Dermis microvascular lymphatic vessel endothelial cell (primary cell): ENCODE measurements at places on chromosomes 5 and 9. TPM values are rescaled to one million over a fixed set of nuclear protein-coding genes. Genes with fewer than 3 reads are reported as not detected.
A peak's percentile ranks its signal among the peaks of the same experiment; 100 is the strongest.

The ZNF367 gene
- 4.2 and 6.3 TPM in 2 replicates for total RNA-seq

The ZNF300 gene
- 4.2 and 4.6 TPM in 2 replicates for total RNA-seq

The PKD2L2 gene
- total RNA-seq = not detected in 2 replicates

The C9orf153 gene
- 0.38 TPM in 1 of 2 replicates, not detected in the other for total RNA-seq

The CSNK1A1 gene
- total RNA-seq = 302 and 317 TPM in 2 replicates

The ADAMTS16 gene
- total RNA-seq = under 0.01 TPM in 1 of 2 replicates, not detected in the other

DNA sequence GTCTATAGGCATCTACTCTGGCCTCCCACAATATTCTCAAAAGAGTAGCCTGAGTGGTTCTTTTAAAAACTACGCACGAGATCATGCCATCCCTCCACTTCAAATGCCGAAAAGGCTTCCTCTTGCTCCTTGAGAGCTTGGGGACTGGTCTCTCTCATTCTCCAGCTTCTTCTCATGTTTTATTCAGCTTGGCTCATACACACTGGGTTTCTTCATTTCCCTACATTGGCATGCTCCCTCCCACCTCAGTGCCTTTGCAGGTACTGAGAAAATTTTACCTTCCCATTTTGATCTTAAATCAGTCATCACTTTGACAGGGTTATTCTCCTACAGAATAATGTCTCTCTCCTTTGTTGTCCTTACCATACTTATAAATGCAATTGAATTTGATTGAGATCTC is 20.4 kb downstream of the PRLR start:
- no peak for DNase-seq

- DNase-seq = no peak
Measured at GRCh38 chr5:125582352-125582751, 835.9 kb upstream of the ZNF608 start.

DNA sequence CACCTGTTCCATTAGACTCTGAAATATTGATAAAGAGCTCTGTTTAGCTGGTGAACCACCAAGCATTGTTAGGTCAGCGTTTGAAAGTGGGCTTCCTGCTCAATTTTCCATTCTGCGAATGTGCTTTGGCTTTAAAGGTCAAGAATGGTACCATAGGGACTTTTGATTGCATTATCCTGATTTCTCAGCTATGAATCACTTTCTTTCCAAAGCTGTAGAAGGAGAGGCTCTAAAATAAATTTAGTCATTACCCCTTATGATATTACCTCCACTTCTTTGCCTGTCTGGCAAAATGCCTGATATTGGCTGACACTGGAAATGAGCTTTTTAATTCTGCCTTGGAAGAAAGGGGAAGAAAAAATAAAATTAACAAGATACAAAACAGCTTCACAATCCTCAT is 237.2 kb upstream of the CTNND2 start:
- DNase-seq = no peak

- no peak for DNase-seq
Measured at GRCh38 chr5:85466423-85466822, 1081.7 kb upstream of the EDIL3 start.

DNA sequence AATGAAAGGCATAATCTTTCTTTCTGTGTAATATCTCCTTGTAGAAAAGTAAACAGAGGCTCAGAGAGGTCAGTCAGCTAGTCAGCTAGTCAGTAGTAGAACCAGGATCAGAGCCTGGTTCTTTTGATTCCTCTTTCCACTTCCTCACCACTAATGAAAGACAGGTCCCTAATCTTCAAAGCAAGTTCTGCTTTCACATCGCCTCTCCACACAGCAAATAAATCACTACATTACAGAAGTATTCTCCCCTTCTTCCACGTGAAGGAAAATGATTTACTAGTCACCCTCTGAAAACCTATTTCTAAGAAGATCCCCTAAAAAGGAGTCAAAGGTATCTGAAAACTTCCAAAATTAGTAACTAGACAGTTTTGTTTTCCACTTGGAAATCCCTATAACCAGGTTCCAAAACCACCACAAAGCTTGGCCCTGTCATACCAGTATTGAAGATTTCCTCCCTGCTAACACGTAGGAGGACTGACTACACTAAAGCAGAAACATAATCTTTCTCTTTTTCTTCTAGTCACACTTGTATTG is 140.5 kb upstream of the TARS1 start:
- no peak for DNase-seq

DNA sequence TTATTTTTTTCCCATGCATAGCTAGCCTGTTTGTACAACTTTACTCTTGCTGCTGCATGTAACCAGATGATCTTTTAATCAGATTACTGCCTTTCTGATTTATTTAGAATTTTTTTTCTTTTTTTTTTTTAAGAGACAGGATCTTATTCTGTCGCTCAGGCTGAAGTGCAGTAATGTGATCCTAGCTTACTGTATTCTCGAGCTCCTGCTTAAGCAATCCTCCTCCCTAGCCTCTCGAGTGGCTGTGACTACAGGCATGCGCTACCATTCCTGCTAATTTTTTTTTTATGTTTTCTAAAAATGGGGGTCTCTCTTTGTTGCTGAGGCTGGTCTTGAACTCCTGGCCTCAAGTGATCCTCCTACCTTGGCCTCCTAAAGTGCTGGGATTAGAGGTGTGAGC is 9.6 kb downstream of the DCP2 start:
- no peak for DNase-seq

GRCh38 chr5:178590141-178590923 is at the start of gene COL23A1:
COL23A1 (minus strand) TSS chr5:178590393.
- DNase-seq = peak; percentile 35

- DNase-seq = no peak
Measured at GRCh38 chr5:170416526-170416925, 27.4 kb upstream of the KCNMB1 start.

DNA sequence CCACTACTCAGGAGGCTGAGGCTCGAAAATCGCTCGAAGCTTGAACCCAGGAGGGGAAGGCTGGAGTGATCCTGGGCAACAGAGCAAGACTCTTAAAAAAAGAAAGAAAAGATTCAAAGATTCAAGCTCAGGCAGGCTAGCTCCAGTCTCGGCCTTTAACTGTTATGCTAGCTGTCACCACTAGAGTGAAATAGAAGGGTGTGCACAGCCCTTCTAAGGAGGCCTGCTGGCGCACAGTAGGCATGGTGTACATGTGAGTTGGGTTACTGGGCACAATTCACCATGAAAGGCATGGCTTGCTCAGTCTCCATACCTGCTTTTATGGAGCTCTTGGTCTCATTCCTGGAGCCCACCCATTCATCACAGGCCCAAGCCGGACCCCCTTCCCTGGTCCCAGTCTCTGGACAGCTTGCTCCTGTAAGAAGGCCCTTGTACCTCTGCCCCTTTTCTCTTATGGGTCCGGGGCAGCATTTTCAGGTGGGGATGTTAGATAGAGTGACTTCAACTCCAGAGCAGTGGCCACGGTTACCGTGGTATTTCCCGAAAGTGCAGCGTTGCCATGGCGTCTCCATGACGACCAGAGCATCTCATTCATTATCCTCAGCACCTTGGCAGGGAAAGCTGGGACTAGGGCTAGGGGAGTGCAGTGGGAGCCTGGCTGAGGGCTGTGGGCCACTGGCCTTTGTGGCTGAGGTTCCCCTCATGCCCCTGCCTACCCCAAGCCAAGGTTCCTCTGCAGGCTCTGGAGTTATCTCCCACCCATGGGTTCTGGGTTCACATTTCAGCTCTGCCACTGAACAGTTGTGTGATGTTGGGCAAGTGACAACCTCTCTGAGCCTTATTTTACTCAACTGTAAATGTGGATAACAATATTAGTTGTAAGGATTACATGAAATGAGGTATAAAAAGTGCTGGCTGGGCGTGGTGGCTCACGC is 5.7 kb downstream of the NDST1 start:
- no peak for DNase-seq
